ENCODE measurements at places on chromosomes 6 and 20.

DNA sequence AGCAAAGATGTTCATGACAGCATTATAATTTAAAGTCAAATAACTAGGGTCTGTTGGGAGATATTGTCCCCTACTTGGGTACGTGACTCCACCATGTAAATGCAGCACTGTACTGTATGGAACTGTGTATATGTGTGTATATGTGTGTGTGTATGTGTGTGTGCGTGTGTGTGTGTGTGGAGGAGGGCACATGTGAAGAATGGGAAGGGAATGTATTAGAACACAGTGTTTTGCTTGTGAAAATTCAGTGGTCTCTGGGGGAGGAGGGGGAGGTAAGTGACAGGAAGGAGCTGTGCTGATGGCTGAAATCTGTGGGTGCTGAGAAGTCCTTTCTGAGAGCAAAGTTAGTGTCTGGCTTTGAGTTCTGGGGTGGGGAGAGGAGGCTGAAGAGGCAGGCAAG lies 23.9 kb upstream of the VEGFA start:
- no peaks in the 10 kb centered on the region for H3K36me3 ChIP-seq
- no peaks in the 10 kb centered on the region for H3K4me1 ChIP-seq
- DNase-seq: no peak
- no peak overlapping the region for H3K4me3 ChIP-seq
- no peak overlapping the region for H3K27ac ChIP-seq

DNA sequence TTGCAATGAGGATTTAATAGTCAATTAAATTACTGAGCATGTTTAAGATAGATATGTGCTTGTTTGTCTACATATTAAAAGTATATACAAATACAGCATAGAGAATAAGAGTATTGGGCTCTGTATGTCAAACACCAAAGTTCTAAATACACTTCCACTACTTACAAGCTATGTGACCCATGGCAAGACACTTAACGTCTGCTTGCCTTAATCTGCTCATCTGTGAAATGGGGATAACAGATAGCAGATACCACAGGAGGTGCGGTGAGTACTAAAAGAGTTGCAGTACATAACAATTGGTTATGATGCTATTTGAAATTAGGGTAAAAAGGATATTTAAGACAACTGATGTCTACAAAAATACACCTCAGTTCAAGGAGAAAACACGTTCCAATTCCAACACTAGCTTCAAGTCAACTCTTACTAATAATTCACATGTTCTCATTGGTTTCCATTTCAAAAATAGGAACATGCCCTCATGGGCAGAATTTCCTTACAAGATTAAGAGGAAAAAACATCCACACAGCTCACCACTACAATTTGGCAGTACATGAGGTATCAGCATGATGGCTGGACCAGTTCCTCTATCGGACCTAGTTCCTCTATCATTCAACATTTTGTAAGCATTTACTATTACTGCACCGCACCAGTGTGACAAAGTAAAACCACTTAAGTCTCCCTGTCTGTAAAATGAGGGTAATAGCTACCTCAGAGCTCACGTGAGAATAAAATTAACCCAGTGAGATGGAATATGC lies 101.1 kb downstream of the SMLR1 start:
- peak overlapping the region; percentile 57 for H3K4me3 ChIP-seq
- no peak overlapping the region for H3K27ac ChIP-seq
- DNase-seq: no peak
- no peaks in the 10 kb centered on the region for H3K27me3 ChIP-seq

GRCh38 chr20:58719971-58720371 lies 27.4 kb downstream of the NPEPL1 start:
- H3K27me3 ChIP-seq: peaks cover 44% of the 10 kb centered on the region
- no peak overlapping the region for H3K4me3 ChIP-seq
- no peaks in the 10 kb centered on the region for H3K36me3 ChIP-seq
- H3K4me1 ChIP-seq: peaks cover 18% of the 10 kb centered on the region
- DNase-seq: no peak

DNA sequence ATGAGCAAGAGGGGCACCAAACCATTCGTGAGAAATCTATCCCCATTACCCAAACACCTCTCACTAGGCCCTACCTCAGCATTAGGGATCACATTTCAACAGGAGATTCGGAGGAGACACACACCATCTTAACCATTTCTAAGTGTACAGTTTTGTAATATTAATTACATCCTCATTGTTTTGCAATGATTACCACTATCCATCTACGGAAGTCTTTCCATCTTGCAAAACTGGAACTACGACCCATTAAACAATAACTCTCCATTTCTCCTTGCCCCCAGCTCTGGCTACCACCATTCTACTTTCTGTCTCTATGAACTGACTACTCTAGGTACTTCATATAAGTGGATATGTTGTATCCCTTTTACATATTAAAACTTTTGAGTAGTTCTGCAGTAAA lies 20.1 kb downstream of the ACOT13 start:
- no peaks in the 10 kb centered on the region for H3K4me1 ChIP-seq
- H3K4me3 ChIP-seq: no peak overlapping the region
- no peaks in the 10 kb centered on the region for H3K27me3 ChIP-seq
- H3K36me3 ChIP-seq: no peaks in the 10 kb centered on the region

- H3K4me1 ChIP-seq: peaks cover 10% of the 10 kb centered on the region
- H3K4me3 ChIP-seq: no peak overlapping the region
- H3K36me3 ChIP-seq: no peaks in the 10 kb centered on the region
- no peak for DNase-seq
Observed at GRCh38 chr20:38308047-38308438, 4.1 kb downstream of the BPI start.

GRCh38 chr6:124066269-124066668 lies 262.6 kb downstream of the NKAIN2 start:
- H3K27ac ChIP-seq: no peak overlapping the region
- no peaks in the 10 kb centered on the region for H3K27me3 ChIP-seq
- no peaks in the 10 kb centered on the region for H3K4me1 ChIP-seq

DNA sequence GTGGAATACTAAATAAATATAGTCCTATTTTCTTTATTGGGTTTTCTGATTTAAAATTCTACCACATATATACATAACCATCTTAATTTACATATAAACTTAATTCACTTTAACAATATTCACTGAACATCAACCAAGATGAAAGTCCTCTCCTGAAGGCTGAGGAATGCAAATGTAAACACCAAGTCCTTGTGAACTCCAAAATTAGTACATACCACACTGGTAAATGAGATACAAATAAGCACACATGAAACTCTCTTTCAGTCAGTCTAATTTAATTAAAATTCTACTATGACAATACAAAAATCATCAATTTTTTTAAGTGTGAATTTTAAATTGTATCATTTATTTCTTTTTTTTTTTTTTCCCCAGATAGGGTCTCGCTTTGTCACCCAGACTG lies 205.1 kb upstream of the RUNX2 start:
- H3K4me1 ChIP-seq: no peaks in the 10 kb centered on the region
- no peaks in the 10 kb centered on the region for H3K27me3 ChIP-seq
- no peak for DNase-seq
- no peaks in the 10 kb centered on the region for H3K36me3 ChIP-seq

GRCh38 chr6:145532361-145532760 lies 203.0 kb downstream of the EPM2A start:
- no peak overlapping the region for H3K4me3 ChIP-seq
- H3K27me3 ChIP-seq: peaks cover 16% of the 10 kb centered on the region
- no peaks in the 10 kb centered on the region for H3K4me1 ChIP-seq
- no peak overlapping the region for H3K27ac ChIP-seq
- no peaks in the 10 kb centered on the region for H3K36me3 ChIP-seq

DNA sequence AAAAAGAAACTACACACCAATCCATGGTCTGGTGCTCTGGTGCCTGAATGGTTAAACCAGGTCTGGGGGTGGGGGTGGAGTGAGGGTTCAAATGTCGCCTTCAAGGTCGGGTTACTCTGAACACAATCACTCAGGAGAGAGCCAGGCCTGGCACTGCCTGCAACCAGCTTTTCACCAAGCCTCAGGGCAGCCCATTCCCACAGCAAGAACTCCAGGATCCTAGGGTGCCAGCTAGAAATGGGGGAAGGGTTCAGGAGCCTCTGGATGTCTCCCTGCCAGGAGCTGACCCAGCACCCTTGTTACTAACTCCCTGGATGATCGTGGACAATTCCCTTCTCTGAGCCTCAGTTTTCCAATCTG lies 6.7 kb downstream of the SDC4 start:
- peaks cover 22% of the 10 kb centered on the region for H3K36me3 ChIP-seq
- DNase-seq: no peak
- H3K4me3 ChIP-seq: no peak overlapping the region

DNA sequence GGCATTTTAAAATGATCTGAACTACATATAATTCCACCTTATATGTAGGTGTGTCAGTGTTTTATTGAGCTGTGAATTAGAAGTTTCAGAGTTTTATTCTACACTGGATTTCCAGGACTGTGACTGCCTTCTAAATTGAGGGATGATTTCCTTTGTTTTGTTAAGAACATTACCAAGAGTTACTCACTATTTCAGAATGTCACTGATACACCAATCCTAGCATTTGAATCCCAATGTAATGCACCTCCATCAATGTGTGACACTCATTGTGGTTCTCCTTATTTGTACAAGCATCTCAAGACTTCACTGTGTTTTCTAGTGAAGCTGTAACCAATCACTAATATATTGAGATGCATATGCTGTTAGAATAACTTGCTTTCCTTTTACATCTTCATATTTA lies 86.8 kb downstream of the PLCB1 start:
- no peak overlapping the region for H3K4me3 ChIP-seq
- no peaks in the 10 kb centered on the region for H3K27me3 ChIP-seq
- no peaks in the 10 kb centered on the region for H3K36me3 ChIP-seq
- no peaks in the 10 kb centered on the region for H3K4me1 ChIP-seq
- peak; percentile 30 for DNase-seq
- H3K27ac ChIP-seq: no peak overlapping the region

DNA sequence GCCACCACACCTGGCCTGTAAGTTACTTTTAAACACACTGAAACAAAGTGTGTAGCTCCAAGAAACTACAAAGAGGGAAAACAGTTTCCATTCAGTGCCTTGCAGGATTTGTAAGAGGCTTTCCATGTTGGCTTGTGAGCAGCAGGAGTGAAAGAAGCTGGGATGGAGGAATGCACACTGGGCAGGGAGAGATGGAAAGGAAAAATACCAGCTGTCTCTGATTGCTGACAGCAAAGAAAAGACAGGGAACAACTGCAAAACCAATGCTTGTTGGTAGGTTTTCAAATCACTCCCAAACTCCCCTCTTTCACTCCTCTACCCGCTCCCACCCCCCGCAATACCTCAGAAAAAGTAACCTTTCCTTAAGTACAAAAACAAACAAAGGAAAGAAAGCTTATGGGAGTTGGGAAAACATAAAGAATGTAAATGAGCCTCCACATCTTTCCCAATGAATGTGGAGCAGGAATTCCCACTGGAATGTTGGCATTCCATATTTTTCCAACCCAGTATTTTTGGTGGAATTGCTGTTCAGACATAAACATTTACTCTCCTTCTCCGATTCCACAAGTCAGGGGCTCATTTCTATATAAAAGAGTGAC lies 166.1 kb downstream of the THBS2 start:
- no peak for DNase-seq
- no peak overlapping the region for H3K4me3 ChIP-seq
- no peaks in the 10 kb centered on the region for H3K27me3 ChIP-seq
- peak overlapping the region; percentile 63 for H3K27ac ChIP-seq
- no peaks in the 10 kb centered on the region for H3K36me3 ChIP-seq

- no peaks in the 10 kb centered on the region for H3K4me1 ChIP-seq
- H3K4me3 ChIP-seq: no peak overlapping the region
- DNase-seq: peak; percentile 80
- no peaks in the 10 kb centered on the region for H3K36me3 ChIP-seq
Observed at GRCh38 chr6:121849477-121849876, 414.0 kb downstream of the GJA1 start.

GRCh38 chr6:35078226-35078850 lies 62.8 kb downstream of the TCP11 start:
- no peak overlapping the region for H3K4me3 ChIP-seq
- no peak overlapping the region for H3K27ac ChIP-seq
- peaks cover 41% of the 10 kb centered on the region for H3K36me3 ChIP-seq
- peaks cover 26% of the 10 kb centered on the region for H3K4me1 ChIP-seq
- DNase-seq: no peak

GRCh38 chr6:70849348-70850069 lies 107.4 kb downstream of the B3GAT2 start:
- peaks cover 4% of the 10 kb centered on the region for H3K36me3 ChIP-seq
- peak; percentile 33 for DNase-seq
- H3K4me3 ChIP-seq: no peak overlapping the region
- no peak overlapping the region for H3K27ac ChIP-seq
- H3K4me1 ChIP-seq: no peaks in the 10 kb centered on the region
- no peaks in the 10 kb centered on the region for H3K27me3 ChIP-seq

DNA sequence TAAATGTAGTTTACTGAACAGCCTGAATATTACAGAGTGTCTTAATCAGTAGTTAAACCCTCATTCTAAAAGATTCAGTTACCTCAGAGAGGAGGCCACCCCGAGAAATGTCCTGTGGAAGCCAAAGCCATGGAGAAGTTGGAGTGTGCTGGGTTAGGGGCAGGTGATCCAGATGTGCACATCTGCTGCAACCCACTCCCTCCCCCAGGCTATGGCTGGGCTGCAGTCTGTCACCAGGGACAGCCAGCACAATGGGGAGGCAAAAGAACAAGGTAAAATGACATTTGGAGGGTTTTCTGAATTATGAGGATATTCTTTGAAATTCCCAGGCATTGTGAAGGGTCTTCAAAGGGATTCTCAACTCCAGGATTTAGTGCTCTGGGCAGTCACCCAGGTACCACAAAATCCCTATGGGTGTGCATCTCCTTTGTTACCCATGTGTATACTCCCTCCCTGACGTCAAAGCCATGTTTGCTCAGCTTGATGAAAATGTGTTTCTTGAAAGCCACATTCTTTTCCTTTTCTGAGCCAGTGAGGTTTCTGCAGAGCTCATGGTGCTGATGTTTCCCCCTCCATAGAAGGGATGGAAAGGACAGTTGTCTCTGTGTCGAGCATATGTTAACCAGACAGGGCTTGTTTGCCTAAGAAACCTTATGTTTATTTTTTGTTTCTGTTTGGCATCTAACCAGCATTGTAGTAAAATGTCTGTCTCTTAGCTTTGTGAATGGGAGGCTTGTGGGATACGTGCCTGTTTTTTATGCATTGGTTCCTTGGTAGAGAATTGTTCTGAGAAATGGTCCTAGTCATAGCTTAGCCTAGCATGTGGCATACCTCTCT lies 212.3 kb upstream of the TBX18 start:
- H3K4me1 ChIP-seq: no peaks in the 10 kb centered on the region
- no peaks in the 10 kb centered on the region for H3K27me3 ChIP-seq
- no peak overlapping the region for H3K27ac ChIP-seq
- no peaks in the 10 kb centered on the region for H3K36me3 ChIP-seq

- DNase-seq: peak; percentile 68
- H3K4me1 ChIP-seq: no peaks in the 10 kb centered on the region
- no peaks in the 10 kb centered on the region for H3K27me3 ChIP-seq
- no peak overlapping the region for H3K27ac ChIP-seq
- no peaks in the 10 kb centered on the region for H3K36me3 ChIP-seq
- H3K4me3 ChIP-seq: no peak overlapping the region
Observed at GRCh38 chr6:133774356-133774755, 114.6 kb upstream of the TCF21 start.

Data from mesenchymal stem cell (in vitro differentiated cells and primary cell).